ENCODE measurements at places on chromosomes 2 and 18. TPM values are rescaled to one million over a fixed set of nuclear protein-coding genes. Genes with fewer than 3 reads are reported as not detected.

DNA sequence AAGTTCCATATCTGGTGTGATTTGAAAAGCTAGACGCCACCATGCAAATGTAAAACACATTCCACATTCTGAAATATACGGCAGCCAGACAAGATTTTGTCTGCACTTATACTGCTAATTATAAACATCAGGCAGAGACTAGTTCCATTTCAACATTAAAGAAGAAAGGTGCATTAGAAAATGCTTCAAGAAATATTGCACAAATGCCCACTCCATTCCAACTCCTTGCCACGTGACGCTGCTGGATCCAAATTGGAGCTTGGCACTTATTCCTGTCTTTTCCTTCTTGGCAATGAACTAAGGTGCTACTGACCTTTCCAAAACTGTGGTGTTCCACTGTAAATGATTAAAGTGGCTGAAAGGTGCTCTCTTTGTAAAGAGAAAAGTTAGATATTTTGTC is 6.3 kb downstream of the COL6A3 start:
- peak; percentile 37 for DNase-seq

GRCh38 chr2:167827352-167828097 is 419.9 kb downstream of the STK39 start:
- DNase-seq, result no peak

GRCh38 chr2:96245609-96246390 is 20.0 kb downstream of the TMEM127 start:
- no peak for DNase-seq

- DNase-seq, result no peak
Measured at GRCh38 chr2:119590873-119591272, 46.6 kb downstream of the CFAP221 start.

The TACR1 gene
- total RNA-seq, result 8.3 TPM

All from vagina (tissue), 2 donors.